ENCODE measurements at places on chromosomes 4 and X.
A peak's percentile ranks its signal among the peaks of the same experiment; 100 is the strongest.

GRCh38 chr4:156475322-156475721 is 496.3 kb downstream of the PDGFC start:
- DNase-seq: peak; percentile 31

GRCh38 chr4:110630688-110631402 is 8.0 kb upstream of the PITX2 start:
- no peak for DNase-seq

- no peak for DNase-seq
These were observed 17.8 kb upstream of the MCF2 start for GRCh38 chrX:139725720-139726119.

DNA sequence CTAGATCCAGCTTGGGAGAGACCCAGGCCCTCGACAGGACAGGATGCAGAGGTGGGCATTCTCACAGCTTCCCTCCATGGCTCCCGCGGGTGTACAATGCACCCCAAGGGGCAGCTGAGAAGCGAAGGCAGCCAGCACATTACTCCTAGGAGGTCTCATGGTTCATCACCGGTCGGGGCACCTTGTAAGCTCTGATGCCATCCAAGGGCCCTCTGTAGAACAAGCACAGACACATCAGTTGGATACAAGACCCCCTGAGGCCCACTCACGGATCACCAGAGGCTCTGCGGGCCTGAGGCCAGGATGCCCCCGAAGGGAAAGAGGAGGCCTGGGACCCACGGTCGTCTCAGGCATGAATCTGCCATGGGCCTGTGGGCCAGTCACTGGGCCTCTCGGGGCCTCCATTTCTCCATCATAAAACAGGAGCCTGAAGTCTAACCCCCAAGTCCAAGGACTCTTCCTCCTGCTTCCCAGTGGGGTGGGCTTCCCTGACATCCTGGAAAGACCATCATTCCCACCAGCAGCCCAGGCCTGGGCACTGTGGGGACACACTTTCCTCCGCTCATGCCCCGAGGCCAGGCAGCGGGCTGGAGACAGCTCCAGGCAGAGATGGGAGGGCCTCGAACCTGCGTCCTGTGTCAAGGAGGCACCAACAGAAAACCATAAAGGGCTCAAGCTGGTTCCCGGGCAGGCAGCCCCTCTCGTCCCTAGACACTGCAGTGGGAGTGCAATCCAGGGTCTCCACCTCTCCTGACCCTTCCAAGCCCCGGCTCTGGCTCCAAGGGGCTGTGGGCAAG is 20.1 kb downstream of the HMX1 start:
- no peak for DNase-seq

DNA sequence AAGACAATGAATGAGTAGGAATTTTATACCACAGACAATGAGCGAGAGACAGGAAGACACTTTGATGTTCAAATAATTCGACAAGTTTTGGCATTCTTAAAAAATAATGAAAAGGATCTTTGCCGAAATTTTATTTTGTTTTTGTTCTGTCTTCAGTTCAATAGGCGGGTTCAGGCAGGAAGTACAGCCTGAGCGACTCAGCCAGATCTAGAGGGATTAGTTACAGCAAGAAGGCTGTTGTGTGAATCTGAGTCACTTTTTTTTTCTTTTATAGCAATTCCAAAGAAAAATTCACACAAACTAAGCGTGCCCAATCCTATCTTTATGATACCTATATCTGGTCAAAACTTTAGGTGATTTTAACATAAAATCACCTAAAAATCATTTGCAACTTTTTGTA is 505.4 kb upstream of the FAM241A start:
- DNase-seq: peak; percentile 40

GRCh38 chr4:142500966-142501365 is 345.1 kb downstream of the INPP4B start:
- DNase-seq: no peak

DNA sequence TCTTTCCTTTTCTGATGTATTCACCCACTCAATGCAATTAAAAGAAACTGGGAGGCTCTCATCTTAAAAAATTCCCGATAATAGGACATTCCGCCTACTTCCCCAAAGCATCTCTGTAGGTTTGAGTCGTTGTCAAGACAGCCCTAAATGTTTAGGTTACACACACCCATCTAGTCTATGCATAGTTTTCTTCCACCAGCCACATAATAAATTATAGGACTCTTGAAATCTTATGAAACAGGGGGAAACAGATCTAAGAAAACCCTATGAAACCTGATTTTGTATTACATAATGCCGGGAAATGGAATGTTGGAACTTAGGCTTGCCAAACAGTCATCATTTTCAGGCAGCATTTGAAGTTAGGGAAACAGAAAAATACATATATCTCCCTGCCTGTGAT is 150.0 kb downstream of the PRKX start:
- DNase-seq: no peak

GRCh38 chrX:136209016-136209738 is 42.0 kb downstream of the MAP7D3 start:
- peak; percentile 53 for DNase-seq

DNA sequence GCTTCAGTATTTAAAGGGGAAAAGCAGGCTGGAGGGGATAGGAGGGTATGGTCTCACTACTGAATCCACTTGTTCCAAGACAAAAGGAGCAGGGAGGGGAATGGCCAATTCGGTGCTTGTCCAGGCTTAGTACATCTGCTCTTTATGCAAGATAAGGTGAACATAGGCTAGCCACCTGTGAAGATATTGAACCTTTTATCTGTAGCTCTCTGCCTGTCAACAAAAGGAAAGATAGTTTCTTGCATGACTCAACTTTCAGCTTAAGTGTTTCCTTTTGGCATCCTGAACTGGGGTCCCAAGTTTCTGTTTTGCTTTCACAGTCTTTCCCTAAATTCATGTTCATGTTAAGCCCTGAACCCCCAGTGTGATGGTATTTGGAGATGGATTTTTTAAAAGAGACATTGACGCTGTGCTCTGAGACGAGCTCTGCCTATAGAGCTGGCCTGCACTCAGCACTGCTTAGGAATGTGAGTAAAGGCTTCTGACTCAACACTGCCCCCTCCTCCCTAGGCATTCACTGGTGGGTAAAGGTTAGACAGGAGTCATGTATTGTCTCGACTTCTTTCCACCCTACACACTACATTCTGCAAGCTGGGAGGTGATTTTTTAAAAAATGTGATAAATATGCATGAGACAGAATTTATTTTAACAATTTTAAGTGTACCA is 28.2 kb downstream of the FAM149A start:
- no peak for DNase-seq

DNA sequence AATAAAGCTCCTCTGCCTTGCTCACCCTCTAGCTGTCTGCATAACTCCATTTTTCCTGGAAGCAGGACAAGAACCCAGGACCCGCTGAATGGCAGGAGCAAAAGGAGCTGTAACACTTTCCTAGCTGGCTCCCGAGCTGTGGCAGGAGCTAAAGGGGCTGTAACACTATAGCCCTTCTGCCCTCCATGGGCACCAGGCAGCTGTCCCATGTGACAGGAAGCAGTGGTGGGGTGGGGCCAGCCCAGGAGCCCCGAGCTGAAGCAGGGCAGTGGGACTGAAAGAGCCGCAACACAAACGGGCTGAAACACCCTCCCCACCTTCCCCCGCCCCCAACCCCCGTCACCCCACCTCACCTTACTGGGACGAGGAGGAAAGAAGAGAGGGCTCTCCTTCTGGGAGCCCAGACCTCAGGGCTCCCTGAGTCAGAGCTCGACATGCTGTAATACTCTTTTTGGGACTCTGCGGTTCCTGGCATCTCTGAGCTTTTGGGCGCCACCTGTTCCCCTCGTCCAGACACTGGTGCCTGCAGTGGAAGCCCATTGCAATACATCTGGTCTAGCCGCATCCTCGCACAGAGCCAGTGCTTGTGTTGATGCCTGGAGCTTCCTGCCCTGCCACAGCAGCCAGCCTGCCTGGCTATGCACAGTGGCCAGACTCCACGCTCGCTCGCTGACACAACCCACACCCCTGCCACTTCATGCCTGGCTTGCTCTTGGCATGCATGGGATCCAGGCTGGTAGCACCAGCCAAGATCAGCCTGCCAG is 39.4 kb downstream of the PPM1K start:
- DNase-seq: no peak

GRCh38 chr4:94506822-94507221 is 55.1 kb downstream of the PDLIM5 start:
- DNase-seq: no peak

Measured in AG20443 (cell line).